NCI-H524 (cell line): ENCODE measurements at places on chromosomes 5 and 9.

DNA sequence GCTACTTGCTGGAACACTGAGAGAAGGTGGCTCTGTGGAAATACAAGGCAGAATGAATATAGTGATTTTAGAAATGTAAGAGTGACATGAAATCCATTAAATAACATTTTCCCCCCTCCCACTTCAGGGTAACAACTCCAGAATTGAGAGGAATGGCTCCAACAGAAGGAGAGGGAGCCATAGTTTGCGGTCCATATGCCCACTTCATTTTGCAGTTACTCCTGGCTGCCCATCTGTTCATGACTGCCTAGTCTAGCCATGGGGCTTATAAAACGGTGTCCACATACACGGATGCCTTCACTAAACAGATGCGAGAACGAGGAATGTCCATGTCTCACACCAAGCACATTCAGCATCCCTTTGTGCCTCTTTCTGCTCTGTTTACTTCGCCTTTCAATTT is 186.7 kb downstream of the TMEM38B start:
- peak; percentile 93 for DNase-seq

GRCh38 chr9:70261131-70261870 is 2.5 kb downstream of the SMC5 start:
- no peak for DNase-seq

DNA sequence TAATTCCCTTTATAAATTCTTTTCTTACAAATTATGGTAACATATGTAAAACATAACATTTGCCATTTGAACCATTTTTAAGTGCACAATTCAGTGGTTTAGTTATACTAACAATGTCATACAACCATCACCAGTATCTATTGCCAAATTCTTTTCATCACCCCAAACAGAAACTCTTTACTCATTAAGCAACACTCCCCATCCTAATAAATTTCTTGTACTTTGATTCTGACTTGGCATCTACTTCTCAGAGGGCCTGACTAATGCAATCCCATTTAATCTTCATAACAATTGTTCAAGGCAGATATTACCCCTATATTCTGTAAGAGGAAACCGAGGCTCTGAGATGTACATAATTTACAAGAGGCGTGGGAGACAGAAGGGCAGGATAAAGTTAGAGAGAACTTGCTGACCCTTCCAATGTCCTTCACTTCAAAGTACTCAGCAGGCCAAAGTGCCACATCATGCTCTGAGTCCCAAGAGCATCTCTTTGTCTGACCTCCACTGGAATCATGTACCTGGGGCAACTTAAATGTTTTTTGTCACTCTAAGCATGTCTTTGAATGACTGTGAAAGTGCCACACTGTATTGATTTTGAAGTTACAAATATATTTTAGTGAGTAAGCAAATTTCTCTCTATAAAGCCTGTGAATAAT is 255.3 kb downstream of the KIF4B start:
- DNase-seq: no peak

- DNase-seq: no peak
Observed at GRCh38 chr5:125654392-125654791, 768.8 kb upstream of the GRAMD2B start.

DNA sequence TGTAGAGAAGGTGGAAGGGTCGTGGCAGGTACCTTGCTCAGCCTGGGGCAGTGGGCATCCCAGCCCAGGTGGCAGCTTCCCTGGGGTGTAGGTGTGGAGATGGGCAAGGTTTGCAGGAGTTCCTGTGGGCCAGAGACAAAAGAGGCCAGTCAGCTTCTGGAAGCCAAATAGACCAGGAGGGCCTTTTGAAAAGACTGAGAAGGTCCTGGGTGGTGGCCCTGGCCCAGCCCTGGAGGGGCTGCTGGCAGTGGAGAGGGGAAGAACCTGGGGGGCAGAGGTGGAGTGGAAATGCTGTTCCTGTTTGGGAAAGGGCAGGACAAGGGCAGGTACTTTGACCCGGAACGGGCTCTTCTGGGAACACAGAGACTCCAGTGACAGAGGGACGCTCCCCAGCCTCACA is 7.0 kb upstream of the IL3 start:
- DNase-seq: no peak

- DNase-seq: no peak
Observed at GRCh38 chr5:96385538-96385937, 47.5 kb downstream of the PCSK1 start.
